ENCODE measurements at places on chromosomes 16 and 17.

- peak; percentile 57 for DNase-seq
Measured at GRCh38 chr16:26649381-26650045, 417.2 kb upstream of the C16orf82 start.

GRCh38 chr17:63675607-63676546 is 24.0 kb downstream of the LIMD2 start:
- DNase-seq, result no peak

GRCh38 chr17:18246880-18247612 is 11.5 kb downstream of the FLII start:
- no peak for DNase-seq

- DNase-seq, result no peak
Measured at GRCh38 chr17:11797803-11798202, 199.5 kb downstream of the ZNF18 start.

GRCh38 chr16:79972053-79972704 is 371.6 kb upstream of the MAF start:
- DNase-seq, result no peak

- no peak for DNase-seq
Measured at GRCh38 chr17:38434178-38434665, 6.0 kb downstream of the ARHGAP23 start.

DNA sequence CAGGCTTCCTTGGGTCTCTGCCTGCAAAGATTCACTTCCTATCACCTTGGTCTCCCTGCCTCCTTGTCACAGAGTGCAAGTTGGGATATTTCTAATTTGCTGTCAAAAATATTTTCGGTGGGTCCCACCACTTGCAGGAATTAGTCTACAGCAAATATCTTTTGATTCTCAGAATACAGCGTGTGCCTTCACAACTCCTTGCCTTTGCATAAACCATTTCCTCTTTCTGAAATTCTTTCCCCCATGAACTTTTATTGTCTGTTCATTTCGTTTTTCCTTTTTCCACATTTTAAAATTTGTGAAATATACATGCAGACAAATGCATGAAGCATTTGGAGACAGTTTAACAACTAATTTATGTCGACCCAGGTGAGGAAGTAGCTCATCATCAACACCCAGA is 60.0 kb downstream of the HS3ST3B1 start:
- no peak for DNase-seq

DNA sequence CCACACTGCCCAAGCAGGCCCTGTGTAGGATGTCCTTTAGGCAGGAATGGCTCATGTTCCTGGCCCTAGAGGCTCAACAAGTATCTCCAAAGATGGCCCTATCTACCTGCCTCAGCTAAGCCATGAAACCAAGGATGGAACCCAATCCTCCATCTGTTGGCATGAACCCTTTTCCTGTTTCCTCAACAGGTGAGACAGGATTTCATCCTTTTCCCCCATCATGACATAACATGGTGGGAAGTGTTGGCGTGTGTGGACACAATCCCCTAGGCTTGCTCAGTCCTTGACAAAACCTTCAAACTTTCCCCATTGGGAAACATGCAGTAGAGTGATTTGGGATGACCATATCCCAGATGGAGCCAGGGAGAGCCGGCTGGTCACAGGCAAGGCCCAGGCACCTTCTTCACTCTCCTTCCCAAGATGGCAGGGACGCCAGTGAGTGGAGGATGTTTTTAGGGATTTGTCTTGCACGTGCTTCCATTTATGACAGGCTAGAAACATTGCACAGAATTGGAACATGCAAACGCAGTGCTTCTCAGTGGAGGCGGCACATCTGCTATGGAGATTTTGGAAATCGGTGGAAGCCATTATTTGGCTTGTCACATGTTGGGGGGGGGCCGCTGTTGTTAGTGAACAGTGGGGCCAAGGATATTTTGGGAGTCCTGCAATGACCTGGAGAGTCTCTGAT is 77.0 kb downstream of the MYH11 start:
- no peak for DNase-seq

DNA sequence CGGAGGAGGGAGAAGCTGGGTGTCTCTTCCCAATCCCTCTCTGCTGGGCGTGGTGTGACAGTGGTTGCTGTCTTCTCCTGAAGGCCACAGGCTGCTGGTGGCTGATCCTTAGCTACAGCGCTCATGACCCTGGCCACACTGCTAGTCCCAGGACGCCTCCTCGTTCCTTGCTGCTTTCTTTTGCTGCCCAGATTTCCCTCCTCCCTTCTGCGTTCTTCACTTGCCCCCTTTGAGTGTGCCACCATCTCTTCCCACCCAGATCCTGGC is 90.1 kb downstream of the MRC2 start:
- no peak for DNase-seq
